ENCODE measurements at places on chromosomes 6 and 20.

GRCh38 chr6:167130008-167130677 is 7.2 kb downstream of the CCR6 start:
- no peak for DNase-seq

GRCh38 chr20:37299718-37300528 is 10.5 kb downstream of the MANBAL start:
- DNase-seq, result no peak

DNA sequence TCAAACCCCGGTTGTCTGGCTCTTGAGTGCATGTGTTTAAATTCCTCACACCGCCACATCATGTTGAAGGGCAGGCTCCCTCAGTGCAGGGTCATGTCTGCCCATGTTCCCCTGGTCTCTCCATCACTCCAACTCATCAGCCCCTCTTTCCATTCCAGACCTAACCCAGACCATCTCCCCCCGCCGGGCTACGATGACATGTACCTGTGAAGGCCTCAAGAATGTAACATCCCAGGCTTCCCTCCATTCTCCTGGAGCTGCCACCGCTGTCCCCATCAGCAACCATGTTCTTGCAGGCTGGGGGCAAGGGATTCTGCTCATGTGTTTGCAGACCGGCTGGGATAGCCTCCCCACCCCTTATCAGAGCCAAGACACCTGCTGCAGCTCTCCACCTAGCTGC is 19.9 kb downstream of the TMEM74B start:
- no peak for DNase-seq

DNA sequence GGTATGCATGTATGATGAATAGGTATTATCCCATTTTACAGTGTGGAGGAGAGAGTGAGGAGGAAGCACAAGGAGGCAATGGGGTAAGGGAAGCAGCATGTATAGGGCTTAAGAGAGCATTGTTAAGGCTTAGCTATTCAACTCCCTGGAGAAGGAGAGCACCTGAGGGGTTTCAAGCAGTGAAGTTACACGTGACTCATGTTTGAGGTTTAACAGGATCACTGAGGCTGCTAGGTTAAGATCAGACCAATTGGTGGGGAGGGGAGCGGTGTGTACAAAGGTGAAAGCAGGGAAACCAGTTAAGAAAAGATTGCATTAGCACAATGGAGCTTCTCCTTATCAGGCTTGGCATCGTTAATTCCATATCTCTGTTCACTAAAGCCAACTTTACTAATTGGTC is 64.4 kb upstream of the NHSL1 start:
- DNase-seq, result no peak

DNA sequence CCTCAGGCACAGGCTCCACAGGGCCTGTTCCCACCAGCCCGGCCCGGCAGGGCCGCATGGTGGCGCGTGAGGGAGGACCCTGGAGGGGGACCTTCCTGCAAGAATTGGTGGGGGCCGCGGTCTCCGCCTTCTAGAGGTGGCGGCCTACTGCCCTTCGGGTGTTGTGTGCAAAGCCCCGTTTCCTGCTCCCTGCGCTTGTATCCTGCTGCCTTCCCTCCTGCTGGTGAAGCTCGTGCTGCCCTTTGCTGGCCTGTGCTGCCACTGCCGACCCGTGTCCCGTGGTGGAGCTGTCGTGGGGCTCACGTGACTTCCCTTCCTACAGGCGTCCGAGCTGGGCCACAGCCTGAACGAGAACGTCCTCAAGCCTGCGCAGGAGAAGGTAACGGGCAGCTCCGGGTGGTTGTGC is 8.4 kb upstream of the COL20A1 start:
- no peak for DNase-seq

DNA sequence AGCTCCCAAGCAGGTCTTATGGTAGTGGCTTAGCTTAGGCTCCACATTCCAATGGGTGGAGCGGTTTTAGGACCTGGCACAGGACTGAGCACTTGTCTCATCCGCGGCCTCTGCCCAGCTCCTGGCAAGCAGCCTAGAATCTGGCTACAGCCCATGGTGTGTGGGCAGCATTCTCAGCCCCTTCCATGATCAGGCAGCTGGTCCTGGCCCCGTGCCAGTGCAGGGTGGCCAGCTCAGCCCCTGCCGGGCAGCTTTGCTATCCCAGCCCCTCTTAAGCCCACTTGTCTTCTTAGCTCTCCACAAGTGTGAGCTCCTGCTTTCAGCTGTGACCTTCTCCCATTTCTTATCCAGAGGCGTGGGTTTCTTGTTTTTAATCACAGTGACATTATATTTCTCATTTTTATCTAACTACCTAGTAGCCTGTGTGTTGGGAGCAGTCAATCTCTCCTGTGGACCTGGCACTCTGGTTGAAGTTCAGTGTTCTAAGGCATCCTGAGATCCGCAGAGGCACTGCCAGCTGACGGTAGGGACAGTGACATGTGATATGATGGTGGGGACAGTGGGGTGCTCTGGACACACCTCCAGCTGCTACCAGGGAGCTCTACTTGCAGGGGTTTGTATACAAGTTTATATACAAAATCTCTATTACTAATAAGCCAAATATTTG is 119.9 kb upstream of the PRND start:
- DNase-seq, result no peak
